Hematopoietic multipotent progenitor cell treated with erythropoietin and hydrocortisone succinate and interleukin-3 and kit ligand, for 6 days (in vitro differentiated cells): ENCODE measurements at places on chromosomes 4 and X.

- no peak for DNase-seq
Observed at GRCh38 chr4:72489267-72489666, 79.8 kb downstream of the ADAMTS3 start.

GRCh38 chr4:16124232-16124631 is 40.4 kb upstream of the PROM1 start:
- no peak for DNase-seq

DNA sequence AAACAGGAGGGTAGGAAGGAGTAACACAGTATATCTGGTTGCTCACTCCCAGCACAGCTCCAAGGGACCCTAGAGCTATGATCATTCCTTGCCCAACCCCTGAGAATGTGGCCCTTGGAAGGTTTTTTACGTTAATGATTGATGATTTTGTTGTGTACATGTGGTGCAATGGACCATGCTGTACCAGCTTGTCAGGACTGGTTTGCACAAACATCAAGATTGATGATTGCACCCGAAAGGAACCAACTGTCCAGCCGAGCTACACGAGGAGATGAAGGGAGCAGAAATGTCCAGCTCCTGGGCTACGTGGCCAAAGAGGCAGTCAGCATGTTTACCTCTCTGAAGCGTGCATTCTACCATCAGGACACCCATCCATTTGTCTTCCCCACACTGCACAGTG is 83.2 kb upstream of the USP9X start:
- DNase-seq = no peak

DNA sequence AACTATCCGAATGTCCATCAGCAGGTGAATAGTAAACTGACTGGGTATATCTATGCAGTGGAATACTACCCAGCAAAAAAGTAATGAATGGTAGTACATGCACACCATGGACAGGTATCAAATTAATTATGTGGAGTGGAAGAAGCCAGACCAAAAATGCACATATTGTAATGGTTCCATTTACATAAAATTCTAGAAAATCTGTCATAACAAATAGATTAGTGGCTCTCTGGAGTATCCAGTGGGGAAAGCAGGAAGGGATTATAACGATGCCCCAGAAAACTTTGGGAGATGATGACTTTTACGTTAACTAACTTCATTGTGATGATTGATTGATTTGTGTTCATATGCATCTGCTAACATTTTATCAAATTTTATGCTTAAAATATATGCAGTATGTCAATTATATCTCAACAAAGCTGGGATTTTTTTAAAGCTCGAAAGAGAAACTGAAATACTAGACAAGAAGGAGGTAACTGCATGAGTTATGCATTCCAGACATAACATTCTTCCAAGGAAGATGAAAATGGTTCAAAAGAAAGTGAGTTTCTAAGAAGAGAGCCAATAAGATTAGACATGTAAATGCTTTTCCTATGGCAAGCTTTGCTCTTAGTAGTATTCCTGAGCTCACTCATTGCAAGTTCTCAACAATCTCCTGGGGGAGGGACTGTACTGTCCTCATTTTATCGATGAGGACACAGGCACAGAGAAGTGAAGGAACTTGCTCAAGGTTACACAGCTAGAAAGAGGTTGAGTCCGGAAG is 58.6 kb upstream of the MSX1 start:
- DNase-seq = no peak

DNA sequence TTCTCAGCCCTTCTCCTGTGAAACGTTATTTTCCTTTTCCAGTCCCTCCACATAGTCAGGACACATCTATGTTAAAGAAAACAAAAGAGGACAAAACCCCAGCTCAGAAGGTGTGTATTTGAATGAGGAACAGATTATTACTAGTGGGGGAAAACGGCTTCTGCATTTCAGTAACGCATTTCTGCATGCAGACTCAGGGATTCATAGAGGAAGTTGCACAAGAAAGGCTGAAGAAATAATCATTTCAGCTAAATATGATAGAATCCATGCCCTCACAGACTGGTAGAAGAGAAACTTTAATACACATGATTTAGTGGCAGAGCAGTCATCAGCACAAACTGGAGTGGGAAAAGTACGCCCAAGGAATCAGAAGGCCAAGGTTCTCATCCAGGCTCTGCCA is 270.8 kb upstream of the FGF13 start:
- peak; percentile 46 for DNase-seq

DNA sequence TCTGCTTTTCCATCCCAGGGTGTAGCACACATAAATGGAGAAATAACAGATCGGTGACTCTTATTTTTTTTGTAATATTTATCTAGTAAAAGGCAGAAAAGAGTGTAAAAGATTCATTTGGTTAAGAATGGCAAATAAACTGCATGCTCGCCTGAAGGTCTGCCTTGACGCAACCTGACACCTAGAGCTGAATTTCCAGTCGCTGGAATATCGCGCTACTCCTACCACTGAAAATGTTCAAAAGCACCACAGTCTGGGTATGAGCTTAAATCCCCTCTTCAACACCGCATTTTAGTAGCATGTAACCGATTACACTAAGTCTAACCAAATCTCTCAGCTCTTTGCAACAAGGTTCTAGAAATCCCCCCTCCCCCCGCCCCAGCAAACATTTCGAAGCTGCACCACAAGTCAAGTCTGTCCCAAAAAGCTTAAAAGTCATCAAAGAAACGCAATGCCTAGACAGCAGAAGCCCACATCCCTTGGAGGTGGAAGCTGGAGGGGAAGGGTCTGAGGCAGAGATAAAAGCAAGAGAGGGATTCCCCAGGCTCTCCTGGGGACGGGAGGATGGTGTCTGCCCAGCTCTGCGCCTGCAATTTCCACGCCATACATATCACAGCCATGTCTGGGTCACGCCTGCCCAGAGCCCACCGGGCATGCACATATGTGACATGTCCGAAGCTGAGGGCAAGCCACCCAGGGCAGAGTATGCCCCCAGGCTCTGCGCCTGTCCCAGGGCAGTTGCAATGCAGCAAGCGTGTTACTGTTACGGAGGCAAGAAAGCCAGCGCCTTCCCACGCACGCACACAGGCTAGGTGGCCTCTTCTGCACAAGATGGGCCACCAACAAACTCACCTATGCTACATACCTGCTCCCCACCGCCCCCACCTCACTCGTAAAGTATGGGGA is 1.4 kb downstream of the FGF13 start:
- no peak for DNase-seq

DNA sequence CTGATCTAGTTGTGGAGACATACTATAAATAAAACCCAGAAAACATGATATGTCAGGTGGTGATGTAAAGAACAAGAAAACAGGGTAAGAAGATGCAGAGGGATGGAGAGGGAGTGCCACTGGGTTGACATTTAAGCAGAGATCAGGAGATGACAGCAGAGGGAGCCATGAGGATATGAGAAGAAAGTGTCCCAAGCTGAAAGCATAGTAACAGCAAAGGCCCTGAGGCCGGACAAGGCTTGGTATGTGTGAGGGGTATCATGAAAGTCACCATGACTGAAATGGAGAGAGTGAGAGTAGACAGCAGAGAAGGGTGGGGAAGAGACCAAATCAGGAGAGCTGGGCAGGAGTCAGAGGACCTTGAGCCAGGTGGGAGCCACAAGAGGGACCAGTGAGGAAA is 3.4 kb downstream of the GPKOW start:
- peak; percentile 30 for DNase-seq

GRCh38 chr4:110472583-110473329 is 3.2 kb upstream of the ENPEP start:
- no peak for DNase-seq

DNA sequence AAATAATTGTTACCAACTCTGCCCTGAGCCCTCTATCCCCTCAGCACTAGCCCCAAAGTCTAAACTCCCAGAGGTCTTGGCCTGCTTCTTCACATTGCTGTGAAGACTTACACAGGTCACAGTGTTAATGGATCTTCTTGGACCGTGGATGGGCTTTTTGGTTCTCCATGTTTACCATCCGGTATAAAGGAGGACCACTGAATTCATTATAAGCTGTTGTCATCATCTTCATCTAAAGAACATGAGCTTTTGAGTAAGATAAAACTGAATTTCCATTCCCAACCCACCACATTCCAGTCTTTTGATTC is 8.5 kb downstream of the NUDT11 start:
- no peak for DNase-seq

DNA sequence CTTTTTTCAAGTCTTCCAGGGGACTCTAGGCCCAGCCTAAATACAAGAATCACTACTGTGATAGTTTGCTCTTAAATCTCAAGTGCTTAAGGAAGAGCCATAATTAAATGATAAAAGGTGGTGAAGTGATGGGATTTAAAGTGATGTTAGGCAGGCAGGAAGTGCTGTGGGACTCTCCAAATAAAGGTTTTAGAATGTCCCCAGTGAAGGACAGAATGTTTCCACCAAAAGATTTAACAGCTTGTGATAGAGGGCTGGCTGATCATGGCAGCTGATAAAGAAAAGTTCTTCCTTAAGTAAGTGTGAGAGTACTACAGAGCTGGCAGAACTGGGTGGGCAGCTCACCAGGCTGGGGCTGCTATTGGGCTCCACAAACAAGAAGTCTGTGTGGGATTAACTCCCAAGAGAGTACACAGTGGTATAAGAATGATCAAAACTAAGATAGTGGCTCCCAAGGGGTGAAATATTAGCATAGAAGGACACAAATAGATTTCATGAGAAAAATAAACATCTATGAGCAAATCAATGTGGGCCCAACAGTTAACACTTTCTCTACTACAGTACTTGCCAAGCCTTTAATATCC is 637.2 kb upstream of the CPEB2 start:
- DNase-seq = no peak

GRCh38 chrX:13120017-13120416 is 75.6 kb upstream of the FAM9C start:
- DNase-seq = no peak

DNA sequence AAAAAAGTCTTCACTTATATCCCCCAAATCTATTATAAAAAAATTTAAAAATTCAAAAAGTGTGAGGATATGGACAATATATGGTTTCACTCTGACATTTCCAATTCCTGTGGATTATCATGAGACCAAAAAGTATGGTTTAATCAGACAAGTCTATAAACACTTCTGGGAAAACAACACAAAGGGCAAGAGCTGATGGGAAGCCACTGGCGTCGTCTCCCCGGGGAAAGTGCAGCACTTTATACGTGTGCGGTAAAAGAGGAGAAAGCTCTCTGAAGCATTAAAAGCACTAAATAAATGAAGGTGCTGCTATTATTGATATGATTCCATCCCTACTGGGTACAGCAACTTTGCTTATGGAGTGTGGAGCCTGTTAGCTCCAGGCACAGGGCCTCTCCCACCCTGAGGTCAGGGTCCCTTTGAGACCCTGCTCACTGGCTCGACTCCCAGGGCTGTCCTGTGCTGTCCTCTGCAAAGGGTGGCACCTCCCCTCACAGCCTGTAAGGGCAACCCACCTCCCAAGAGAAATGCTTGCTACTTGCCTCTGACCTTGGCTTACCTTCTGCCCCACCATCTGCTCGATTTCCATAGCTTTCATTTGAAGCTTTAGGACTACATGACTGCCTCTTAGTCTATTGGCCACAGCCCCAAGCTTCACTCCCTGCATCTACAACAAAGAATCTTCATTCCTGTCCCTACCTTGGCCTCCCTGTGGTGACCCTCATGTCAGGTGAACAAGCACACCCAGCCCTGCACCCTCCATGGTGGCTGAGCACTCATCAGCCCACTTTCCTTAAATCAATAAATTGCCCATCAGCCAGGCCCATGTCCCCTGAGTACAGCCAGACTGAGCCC is 248.6 kb downstream of the HNRNPD start:
- DNase-seq = no peak

- DNase-seq = no peak
Observed at GRCh38 chrX:10648614-10649013, 28.2 kb upstream of the MID1 start.

- DNase-seq = peak; percentile 16
Observed at GRCh38 chrX:46953597-46953996, 41.4 kb downstream of the JADE3 start.

DNA sequence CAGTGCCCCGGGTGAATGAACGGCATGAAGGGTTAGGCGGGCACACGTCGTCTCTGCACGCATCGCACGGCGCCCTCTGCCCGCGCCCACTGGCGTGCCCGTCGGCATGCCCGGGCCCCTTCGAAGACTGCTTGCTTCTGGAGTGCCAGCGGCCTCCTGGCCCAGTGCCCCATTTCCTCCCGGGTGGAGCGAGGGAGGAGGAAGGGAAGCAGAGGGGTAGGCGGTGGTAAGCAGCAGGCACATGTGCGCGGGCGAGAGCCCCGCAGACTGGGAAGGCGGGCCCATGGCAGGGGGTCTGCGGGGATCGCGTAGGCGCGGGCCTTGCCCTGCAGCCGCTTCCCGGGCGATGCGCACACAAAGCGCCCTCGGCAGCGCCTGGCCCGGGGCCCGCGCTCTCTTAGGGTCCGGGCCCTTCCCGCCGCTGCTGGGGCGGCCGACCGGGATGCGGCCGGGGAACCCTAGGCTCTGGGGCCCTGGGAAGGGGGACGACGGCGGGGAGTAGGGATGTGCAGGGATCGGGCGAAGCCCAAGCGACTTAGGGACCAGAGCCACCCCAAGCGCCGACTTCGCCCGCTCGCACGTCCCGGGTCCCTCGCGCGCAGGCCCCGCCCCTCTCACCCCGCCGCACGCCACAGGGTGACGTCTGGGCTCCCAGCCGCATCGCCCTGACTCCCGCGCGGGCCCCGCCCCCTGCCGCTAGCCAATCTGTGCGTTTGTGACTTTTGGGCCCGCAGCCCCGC is 866 bp upstream of the EMD start:
- DNase-seq = peak; percentile 35
